ENCODE measurements at places on chromosomes 3 and 15.

- DNase-seq, result no peak
Measured at GRCh38 chr3:37456781-37457180, 282.4 kb upstream of the LRRFIP2 start.

DNA sequence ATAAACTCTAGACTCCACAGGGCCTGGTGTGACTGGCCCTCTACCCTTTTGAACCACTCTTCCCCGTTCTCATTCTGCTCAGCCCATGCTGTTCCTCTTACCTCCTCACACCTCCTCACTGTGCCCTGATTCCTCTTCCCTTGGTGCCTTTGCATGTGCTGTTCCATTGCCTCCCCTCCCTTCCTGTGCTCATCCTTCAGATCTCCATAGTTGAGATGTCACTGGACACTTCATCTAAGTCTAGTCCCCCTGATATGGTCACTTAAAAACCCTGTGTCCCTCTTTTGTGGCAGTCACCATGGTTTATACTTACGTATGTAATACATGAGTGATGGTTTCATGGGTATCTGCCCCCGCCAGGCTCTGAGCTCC is 69.8 kb downstream of the LSM3 start:
- no peak for DNase-seq

DNA sequence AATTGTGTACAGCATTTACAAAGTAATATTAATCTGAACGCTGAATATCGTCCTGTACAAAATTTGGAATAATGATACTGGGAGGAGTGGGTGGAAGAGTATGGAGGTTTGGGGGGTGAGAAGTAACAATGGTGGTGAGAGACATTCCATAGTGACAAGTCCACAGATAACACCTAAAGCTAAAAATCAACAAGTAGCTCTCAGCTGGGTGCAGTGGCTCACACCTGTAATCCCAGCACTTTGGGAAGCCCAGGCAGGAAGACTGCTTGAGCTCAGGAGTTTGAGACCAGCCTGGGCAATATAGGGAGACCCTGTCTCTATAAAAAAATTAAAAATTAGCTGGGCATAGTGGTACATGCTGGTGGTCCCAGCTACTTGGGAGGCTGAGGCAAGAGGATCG is 5.1 kb downstream of the MRPS25 start:
- DNase-seq, result no peak

DNA sequence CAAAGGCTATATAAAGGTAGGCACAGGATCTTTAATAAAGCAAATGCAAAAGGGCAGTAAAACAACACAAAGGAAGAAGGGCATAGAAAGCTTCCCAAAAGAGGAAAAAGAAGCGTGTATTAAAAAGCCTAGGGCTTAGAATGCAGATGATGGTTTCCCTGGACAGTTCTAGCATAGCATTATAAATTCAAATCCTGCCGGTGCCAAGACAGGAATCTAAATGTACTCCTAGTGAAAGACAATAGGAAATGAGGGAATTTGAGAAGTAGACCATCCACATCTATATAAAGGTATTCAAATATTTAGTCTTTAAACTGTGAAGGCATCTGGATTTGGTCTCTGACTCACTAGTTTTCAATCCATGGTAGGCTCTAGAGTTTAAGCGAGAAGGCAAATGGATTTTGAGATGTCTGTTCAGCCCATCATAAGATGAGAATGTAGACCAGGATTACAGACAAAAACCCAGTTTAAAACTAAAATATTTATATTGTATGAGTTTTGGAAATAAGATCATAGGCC is 431.8 kb downstream of the TBL1XR1 start:
- no peak for DNase-seq

DNA sequence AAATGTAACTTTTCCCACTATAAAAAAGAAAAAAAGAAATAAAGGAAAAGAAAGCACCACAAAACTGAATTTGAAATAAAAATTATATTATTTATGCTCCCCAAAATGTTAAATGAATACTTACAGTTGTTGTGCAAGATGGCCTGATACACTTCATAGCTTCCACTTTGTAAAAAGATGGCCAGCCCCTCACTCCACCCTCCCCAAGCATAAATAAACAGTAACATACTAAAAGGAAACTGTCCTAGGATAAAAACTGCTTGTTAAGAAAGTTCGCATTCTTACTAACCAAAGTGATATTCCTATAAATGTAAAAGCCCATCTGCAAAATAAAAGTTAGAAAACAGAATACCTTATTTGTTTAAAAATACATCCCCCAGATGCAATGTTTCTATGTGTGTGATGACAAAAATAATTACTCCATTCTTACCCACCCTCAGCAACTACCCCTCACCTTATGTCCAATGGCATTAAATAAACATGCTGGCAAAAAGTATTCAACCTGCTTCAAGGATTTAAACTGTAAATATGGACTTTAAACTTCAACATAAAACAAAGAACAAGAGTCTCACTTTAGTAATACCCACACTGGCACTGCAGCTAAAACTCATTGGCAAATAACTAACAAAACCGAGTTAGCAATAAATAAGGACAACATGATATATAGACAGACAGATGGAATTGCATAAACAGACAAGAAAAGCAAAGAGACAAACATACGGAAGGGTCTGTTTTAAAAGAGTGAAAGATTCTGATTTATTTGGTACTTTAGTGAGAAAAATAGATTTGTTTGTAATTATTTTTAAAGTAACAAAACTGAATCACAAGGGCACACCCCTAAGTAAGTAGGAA is 47.7 kb downstream of the ZBTB20 start:
- no peak for DNase-seq
